ENCODE measurements at places on chromosomes 6 and 20.

DNA sequence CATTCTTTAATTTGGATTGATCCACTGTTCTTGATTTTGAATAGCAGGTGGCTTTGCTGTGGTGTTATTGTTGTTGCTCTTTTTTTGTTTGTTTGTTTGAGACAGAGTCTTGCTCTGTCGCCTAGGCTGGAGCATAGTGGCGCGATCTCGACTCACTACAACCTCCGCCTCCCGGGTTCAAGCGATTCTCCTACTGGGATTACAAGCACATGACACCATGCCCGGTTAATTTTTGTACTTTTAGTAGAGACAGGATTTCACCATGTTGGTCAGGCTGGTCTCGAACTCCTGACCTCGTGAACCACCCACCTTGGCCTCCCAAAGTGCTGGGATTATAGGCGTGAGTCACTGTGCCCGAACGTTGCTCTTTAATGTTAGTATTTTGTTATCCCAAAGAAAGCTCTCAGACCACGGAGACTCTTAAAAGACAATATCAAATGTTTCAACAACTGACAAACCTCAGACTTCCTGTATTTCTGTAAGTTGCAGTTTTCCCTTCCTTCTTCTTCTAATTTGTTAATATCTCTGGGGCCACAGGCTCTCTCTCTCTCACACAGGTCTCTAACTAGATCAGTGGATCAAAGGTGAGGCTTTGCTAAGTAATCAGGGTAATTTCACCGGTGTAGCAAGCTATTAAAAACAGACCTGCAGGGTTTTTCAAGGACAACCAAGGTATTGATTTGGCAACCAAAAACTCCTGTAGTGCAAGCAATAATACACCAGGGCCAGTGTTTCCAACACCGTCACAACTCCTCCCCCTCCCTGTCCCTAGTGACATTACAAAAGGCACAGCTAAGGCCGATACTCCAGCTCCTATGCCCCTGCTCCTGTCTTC, 48.8 kb upstream of the ZNF217 start:
- DNase-seq, result peak; percentile 88

DNA sequence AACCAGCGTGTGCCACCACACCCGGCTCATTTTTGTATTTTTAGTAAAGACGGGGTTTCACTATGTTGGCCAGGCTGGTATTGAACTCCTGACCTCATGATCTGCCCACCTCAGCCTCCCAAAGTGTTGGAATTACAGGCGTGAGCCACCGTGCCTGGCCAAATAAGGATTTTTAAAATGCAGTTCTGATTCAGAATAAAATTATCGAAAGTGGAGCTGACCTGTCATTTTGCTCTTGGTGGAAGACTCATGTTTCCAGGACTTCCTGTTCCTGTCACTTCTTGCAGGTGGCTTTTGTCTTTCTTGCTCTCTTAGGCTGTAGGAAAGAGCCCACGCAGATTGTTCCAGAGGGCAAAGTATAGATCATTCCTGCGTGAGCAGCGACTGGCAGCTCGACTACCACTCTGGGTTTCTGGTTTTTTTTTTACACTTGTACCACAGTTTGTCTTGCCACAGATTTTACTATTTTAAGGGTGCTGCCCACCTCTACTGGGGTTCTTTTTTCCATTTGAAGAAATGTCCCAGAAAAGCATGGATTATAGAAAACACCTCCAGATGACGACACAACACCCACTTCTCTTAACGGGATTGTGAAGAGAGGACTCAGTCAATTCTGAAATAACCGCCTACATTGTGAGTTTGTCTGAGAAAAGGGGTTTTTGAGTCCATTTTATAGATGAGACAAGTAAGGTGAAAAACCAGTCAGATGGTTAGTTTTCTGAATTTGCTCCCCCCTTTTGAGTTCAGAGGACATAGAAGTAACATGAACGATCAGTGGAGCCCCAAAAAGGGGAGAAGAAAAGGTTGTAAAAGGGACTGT, 7.5 kb downstream of the JARID2 start:
- no peak for DNase-seq

- no peak for DNase-seq
These were observed 45.3 kb downstream of the ZMYND8 start for GRCh38 chr20:47311211-47311610.

DNA sequence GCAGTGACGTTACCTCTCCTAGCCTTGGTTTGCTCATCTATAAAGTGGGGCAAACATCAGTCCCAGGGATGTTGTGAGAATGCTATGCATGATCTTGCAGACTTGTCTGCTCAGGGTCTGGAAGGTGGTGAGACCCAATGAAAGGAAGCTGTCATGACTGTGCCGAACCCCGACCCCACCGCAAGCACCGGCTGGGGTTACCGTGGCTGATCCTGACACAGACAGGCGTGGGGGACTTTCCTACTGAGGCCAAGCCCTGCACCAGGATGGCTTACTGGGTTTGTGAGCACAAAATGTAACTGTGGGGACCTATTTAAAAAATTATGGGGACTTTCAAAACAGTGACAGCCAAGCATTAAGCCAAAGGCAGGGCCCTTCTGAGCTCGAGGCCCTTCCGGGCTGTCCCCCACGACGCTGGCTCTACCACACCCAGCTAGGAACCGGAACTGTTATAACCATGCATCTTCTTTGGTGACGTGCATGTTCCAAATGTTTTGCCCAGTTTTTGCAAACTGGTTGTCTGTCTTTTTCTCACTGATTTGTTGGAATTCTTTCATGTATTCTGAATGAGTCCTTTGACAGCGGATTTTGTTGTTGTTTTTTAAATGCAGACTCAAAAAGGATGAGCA, 76.6 kb upstream of the PMEPA1 start:
- DNase-seq, result no peak

- no peak for DNase-seq
These were observed 31.4 kb downstream of the PRDM1 start for GRCh38 chr6:106117579-106117978.

- DNase-seq, result peak; percentile 78
These were observed 94.2 kb upstream of the SCP2D1 start for GRCh38 chr20:18719426-18719825.

DNA sequence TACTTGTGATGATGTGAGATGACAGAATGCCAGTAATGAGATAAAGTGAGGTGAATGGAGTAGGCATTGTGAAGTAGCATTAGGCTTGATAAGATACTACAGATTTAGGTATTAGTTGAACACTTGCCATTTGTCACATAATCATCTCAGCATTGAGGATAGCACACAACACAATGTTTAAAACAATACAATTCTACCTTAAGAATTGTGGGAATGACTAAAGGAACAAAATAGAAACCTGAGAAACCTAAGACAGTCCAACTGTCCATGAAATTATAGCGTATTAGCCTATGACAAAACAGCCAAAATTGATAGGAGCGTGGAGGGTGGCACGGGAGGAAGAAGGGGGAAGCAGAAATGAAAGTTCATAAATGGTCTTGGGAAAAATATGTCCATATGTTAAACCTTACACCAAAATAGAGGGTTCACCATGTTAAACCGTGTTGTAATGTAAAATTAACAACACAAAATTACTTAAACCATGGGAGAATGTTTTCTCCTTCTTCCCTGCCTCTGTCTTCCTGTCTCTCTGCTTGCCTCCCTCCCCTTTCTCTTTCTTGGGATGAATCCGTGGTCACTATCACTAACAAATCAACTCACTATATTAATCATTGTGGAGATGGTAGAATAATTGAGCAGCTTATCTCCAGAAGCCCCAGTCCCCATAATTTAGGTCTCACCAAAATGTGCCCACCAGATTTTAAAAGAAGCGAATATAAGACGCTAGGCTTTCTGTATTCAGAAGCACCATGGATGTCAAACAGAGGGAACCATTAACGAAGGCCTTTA, 33.0 kb upstream of the HFE start:
- DNase-seq, result no peak

GRCh38 chr6:138520463-138520862, 21.2 kb upstream of the NHSL1 start:
- DNase-seq, result peak; percentile 33

- no peak for DNase-seq
These were observed 239.4 kb downstream of the PTPRK start for GRCh38 chr6:128280960-128281359.
